Skeletal muscle cell (primary cell): ENCODE measurements at places on chromosomes 5 and 9.
A peak's percentile ranks its signal among the peaks of the same experiment; 100 is the strongest.

- no peak for DNase-seq
Observed at GRCh38 chr5:58893551-58893950, 310.7 kb downstream of the RAB3C start.

- no peak for DNase-seq
Observed at GRCh38 chr9:34689116-34689470, 2.0 kb downstream of the CCL19 start.

DNA sequence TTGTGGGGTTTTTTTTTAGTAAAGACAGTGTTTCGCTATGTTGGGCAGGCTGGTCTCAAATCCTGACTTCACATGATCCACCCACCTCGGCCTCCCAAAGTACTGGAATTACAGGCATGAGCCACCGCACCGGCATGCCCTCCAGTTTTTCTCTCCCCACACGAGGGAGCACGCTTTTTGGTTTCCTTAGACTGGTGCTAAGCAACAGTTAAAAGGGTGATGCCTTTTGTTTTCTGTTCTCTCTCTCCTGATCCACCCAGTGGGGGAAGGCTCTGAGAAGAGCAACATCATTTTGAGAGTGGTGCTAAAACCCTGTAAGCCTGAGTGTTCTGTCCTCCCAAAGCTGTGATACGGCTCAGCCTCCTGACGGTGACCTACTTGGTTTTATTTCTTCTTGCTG is 146.6 kb downstream of the MAN2A1 start:
- no peak for DNase-seq

- no peak for DNase-seq
Observed at GRCh38 chr5:87097664-87098063, 170.0 kb upstream of the RASA1 start.

- no peak for DNase-seq
Observed at GRCh38 chr5:1376981-1377380, 32.1 kb upstream of the CLPTM1L start.

DNA sequence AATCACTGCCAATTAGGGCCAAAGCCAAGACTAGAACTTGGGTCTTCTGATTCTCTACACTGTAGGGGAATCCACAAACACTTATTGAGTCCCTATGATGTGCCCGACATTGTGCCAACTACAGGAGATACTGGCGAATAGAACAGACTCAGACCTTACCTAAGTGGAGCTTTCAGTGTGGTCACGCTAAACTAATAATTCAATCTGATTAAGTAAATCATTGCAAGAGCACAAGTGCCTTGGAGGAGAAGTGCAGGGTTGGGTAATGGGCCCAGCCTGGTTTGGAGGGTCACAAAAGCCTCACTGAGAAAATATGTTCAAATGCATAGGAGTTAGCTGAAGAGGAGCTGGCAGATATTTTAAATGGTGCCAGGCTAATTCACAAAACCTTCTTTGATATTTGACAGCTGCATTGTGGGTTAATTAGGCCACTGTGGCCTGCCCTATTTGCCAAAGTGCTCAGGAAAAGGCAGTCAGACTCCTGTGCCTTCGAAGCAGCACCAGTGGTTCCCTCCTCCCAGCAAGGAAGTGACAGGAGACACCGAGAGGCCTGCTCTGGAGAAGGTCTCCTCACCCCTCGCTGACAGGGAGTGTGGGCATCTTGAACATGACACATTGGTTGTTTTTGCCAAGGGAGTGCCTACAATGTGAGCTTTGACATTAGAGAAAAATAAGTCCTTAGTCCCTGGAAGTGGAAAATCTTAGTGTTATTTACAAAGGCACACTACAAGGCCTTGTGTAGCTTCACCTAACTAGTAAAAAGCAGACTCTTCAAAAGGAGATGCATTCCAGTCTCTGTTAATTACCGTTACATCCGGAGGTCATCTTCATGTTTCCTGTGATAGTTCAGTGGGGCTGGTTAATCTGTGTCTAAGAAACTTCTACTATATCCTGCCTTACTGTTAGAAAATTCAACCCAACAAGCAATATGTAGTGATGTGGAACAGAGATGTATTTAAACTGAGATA is 24.1 kb upstream of the TRAF1 start:
- no peak for DNase-seq

DNA sequence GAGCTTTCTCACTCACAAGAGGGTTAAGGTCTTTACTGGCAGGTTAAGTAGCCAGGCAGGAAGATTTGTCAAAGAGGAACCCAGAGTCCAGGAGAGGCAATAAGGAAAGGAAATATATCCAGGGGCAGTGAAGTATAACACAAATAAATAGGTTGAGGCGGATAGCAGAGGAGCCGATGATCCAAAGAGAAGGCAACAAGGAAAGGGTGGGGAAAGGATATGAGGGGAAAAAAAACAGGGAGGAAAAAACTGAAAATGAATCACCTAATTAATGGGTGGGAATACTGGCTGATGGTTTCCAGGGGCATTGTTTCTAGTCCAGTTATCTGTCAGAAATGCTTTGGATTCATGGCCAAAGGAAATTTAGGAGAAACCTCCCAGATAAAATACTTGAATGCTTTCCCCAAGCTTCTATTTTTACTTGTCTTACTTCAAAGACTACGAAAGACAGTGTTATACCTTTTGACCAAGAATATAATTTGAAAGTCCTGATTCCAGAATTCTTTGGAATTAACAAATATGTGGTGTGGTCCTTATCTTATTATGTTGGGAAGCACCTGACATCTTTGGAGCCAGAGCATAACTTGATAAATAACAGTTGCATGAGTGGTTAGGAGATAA is 146.5 kb downstream of the AOPEP start:
- no peak for DNase-seq

GRCh38 chr9:83000765-83001164 is 62.2 kb downstream of the RASEF start:
- DNase-seq, result no peak

GRCh38 chr9:76004526-76004925 is 114.1 kb downstream of the PCSK5 start:
- no peak for DNase-seq

DNA sequence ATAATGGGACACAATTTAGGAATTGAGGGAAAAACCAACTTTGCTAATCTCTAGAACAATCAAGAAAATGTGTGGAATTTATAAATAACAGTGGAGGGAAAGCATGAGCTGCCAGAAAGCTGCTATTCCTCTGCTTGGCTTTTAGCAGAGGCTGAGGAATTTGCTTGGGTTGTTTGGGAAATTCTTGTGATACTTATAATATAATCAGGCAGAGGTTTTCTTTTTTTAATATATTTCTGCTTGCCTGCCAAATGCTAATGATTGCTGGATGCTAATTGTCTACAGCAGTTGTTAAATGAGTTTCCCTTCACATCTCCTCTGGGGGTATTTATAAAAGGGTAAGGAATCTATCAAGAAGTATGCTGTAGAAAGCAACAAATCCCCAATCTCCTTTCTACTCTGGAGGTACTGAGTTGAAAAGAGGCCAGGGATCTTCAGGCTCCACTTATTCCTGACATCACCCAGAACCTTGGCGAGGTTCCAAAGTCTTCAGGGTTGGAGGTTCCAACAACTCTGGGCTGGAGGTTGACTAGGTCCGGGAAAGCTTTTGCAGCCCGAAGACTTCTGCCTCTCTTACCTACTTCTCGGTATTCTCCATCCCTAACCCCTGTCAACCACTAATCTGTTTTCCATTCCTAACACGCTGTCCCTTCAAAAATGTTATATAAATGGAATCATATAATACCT is 60.4 kb upstream of the TMED7 start:
- peak; percentile 3 for DNase-seq

DNA sequence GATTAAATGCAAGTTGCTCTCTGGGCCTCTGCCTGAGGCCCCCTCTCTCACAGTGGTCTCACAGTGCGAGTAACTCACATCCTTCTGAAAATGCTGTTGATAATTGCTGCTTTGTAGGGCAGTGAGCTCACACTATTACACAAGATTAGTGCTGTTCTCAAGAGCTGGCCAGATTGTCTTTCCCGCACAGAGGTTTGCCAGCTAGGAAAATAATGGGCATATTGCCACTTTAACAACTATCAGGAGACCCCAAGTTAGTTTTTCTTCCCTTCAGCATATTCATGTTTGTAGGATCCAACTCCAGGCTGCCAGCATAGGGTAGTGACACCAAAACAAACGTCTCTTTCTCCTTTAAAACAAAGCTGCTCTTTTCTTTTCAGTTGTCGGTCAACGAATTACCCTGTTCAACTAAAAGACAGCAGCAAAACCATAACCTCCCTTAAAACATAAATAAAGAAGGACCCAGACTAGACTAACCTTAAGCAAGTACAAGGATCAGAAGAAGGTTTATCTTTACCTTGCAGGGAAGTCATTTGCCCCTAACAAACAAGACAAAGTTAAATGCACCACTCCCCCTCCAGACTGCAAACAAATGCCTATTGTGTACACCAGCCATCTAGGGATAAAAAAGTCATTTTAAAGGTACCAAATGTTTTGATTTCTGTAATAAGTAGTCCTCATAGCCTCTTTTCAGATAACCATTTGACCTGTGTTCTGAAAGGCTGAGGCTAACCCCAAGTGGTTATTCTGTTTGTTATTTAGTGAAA is 91.4 kb downstream of the VCAN start:
- DNase-seq, result peak; percentile 69

GRCh38 chr9:79378107-79378506 is 193.7 kb upstream of the TLE4 start:
- DNase-seq, result no peak

DNA sequence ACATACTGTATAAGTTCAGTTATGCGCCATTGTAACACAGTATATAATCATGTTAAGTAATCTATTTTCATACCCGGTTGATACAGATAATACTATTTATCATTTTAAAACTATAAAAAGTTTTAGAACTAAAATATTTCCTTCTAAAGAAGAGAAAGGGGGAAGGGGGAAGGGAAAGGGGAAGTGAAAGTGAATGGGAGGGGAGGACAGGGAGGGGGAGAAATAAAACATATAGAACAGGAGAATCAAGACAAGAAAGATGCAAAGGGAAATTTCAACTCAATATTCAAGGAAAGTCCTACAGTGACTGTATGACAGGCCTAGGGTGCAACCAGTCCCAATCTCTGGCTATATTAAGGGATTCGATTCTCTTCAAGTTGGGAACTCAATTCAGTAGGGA is 1278.8 kb downstream of the MAT2B start:
- no peak for DNase-seq

- no peak for DNase-seq
Observed at GRCh38 chr5:142364251-142365145, 39.7 kb upstream of the SPRY4 start.

DNA sequence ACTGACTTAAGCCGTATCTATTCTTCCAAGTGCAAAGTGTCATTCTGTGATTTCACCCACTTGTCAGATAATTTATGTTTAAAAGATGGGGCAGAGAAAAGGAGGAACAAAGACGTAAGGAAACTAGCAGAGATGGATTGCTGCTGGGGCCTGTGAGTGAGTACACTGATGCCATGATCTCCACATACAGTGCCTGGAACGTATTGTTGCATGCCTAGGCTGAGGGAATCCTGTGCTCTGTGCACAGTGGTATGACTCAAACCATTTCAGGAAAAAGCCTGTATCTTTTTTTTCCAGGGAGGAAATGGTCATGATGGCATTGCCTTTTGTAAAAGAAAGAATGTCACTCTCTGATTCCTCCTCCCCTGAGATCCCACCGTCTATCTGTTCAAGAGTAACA is 359.5 kb upstream of the ADAMTS16 start:
- DNase-seq, result no peak
